Breast epithelium (tissue), 4 donors: ENCODE measurements at places on chromosomes 5 and 9.

DNA sequence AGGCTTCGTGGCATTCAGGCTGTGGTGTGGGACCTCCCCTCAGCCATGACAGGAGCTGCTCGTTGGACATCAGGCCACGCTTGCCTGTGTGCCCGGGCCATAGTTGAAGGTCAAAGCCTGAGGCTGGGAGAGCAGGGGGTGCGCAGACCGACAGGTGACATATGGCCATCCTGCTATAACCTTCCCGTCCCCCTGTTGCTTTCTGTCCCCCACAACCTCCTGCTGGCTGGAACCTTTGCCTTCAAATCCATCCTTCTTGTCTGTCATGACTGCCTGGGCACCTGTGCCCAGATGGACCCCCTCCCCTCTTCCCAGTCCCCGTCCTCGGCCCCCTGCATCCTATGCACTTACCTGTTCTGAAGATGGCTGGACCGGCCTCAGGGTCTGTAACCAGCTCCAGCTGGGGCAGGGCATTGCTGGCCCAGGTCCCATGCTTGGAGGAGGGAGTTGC, 83.2 kb downstream of the WNK2 start:
- DNase-seq = peak; percentile 6

DNA sequence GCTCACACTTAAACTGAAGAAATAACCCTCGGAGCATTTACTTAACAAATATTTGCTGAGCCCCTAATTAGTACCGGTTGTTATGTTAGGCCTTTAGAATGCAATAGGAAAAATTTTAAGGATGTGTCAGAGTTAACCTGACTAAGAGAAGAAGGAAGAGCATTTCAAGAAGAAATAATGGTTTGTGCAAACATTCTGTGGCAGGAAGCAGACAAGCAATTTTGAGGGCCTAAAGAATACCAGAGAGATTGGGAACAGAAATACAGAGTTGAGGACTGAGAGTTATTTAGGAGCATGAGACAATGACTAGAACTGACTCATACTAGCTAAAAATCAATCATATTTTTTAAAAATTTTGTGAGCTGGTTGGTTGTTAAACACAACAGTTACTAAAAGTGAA, 218.8 kb downstream of the PRR16 start:
- no peak for DNase-seq

- DNase-seq = no peak
Observed at GRCh38 chr9:131474711-131475110, 28.0 kb upstream of the POMT1 start.

DNA sequence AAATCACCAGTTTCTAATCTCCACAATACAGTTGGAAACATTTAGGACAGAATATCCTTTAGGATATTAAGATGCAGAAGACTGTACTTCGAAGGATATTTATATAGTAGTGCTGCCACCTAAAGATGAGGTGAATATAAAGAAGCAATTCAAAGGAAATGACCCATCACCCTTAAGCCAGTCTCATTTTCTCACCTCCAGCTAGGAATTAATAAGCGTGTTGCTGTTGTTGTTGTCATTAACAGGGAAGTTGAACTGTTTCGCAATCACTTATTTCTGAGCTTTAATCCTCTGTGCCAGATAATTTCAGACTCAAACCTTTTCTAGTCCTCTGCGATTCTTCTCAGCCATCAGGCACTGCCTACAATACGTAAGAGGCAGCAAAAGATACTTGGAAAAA, 7.8 kb upstream of the PURA start:
- DNase-seq = no peak

DNA sequence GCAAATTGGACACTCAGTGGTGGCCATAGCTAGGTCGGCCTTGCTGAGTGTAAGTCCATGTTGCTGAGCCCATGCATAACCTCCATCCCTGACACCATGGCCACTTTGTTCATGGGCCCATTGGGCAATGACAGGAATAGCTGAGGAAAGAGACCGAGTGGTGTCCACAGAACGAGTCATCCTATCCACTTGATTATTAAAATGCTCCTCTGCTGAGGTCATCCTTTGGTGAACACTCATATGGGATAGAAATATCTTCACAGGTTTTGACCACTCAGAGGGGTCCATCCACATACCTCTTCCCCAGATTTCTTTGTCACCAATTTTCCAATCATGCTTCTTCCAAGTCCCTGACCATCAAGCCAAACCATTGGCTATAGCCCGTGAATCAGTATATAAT, 63.6 kb downstream of the PPIC start:
- DNase-seq = no peak

DNA sequence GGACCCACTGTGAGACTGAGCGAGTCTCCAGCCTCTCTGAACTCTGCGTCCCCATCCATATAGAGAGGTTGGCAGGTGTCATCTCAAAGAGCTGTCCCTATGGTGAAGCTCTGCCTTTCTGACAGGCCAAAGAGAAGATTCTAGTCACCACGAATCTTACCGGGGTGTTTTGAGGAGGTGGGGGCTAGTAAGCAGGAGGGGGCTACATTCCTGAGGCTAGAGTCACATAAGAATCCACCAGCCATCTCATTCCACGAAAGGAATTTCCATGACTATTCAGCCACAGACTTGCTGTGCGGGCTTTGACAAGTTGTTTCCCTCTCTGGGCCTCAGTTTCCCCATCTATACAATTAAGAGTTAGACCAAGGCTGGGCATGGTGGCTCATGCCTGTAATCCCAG, 16.3 kb downstream of the PDGFRB start:
- DNase-seq = no peak

DNA sequence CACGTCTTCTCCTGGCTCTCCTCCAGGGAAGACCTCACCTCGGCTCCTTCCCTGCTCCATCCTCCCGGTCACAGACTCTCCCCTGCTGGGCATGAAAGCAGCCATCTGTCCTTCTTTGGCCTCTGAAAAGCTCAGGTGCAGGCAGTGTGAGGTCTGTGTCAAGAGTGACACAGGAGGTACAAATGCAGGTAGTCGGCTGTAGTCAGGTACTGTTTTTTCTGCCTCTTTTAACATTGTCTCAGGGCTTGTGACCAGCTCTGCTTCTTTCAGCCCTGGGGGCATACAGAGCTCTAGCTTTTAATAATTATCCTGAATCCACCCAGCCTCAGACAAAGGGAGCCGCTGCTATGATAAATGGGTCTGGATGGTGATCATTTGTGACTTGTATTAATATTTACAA, 46.4 kb downstream of the C5orf15 start:
- DNase-seq = no peak

DNA sequence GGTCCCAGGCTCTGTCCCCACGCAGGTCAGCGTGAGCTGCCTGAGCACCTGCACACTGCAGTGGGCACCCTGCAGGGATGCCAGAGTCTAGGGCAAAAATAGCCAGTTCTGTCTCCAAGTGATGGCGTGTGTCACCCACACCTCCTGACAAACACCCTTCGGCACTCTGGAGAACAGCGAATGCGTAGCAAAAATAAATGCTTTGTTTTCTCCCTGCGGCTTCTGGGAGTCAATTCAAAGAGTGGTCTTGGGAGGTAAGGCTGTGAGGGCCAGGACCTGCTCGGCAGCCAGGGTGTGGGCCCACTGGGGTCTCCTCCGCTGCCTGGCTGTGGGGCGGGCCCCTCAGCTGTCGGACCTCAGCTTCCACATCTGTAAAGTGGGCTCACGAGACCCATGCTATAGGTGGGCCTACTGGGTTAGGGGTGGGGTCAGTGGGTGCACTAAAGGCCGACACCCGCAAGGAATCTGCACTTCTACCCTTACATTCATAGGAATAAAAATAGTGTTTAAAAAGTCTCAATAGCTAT, 37.4 kb downstream of the RASGEF1C start:
- DNase-seq = no peak

- DNase-seq = no peak
Observed at GRCh38 chr9:114140850-114141249, 14.5 kb upstream of the COL27A1 start.

- no peak for DNase-seq
Observed at GRCh38 chr5:67997148-67997547, 218.4 kb upstream of the PIK3R1 start.

GRCh38 chr5:157772127-157772526, 28.6 kb downstream of the LSM11 start:
- DNase-seq = no peak

DNA sequence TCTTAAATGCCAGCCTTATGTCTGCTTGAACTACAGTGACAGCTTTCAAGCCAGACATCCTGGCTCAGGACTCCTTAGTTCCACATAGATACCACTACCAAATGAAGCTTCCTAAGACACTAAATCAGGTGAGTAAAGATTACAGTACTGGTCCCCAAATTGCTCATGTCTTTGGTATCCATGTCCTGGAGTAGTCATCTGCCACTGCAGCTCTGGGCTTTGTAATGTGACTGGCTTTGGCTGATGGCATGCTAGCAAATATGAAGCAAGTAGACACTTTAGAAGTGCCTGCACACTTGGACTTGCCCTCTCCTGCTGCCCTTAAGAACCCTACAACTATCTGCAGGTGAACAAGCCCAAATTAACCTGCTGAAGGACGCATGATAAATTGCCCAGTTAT, 334.9 kb downstream of the BNC2 start:
- DNase-seq = no peak

GRCh38 chr5:169417676-169418075, 116.7 kb upstream of the SLIT3 start:
- DNase-seq = no peak

- no peak for DNase-seq
Observed at GRCh38 chr9:6049798-6050197, 34.4 kb upstream of the RANBP6 start.

GRCh38 chr9:106878934-106879333, 16.0 kb downstream of the ZNF462 start:
- DNase-seq = peak; percentile 74

DNA sequence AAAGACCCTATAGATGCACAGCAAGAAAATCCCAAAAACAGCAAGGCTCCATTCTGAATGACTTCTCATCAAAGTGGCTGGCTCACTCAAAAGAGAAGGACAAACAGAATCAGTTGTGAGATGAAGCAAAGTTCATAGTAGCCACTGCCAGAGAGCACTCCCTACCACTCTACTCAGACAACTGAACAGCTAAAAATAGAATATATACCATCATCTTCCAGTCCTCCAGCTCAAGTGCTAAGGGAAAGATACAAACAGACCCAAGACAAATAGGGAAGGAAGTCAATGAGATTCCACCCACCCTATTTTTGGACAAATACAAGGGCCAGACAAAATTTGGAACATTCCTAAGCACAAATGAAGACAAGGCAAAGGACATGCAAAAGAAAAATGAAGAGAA, 20.6 kb downstream of the GNAQ start:
- no peak for DNase-seq

GRCh38 chr5:54440456-54440893, 15.0 kb upstream of the HSPB3 start:
- DNase-seq = no peak

DNA sequence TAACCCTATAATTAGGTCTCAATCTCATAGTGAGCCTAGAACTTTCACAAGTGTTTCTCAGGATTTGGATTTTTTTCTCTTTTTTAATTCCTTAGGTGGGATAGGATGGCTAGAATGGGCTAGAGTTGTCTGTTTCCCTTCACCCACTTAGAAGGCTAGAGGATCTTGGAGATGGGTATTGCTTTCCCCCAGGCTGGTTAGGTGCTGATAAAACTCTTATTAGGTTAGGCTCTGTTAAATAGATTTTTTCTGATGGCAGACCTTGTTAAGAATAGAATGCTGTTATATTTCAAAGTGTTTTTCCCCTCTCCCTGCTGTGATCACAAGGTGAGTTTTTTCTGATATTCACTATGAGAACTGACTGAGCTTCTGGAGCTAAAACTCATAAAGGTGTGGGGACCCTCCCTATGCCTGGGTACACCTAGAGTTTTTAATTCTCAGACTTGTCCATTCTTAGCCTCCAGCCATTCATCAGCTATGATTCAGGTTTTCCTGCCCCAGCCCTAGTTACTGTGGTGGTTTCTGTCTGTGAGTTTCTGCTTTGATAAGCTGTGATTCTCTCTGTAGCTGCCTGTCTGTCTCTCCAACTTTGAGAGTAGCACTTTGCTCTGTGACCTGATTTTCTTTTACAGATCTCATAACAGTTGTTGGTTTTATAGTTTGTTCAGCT, 132.4 kb downstream of the HACD4 start:
- DNase-seq = no peak

- no peak for DNase-seq
Observed at GRCh38 chr5:73606206-73606753, 19.7 kb upstream of the ARHGEF28 start.

- no peak for DNase-seq
Observed at GRCh38 chr5:137283801-137284200, 215.3 kb downstream of the SPOCK1 start.

DNA sequence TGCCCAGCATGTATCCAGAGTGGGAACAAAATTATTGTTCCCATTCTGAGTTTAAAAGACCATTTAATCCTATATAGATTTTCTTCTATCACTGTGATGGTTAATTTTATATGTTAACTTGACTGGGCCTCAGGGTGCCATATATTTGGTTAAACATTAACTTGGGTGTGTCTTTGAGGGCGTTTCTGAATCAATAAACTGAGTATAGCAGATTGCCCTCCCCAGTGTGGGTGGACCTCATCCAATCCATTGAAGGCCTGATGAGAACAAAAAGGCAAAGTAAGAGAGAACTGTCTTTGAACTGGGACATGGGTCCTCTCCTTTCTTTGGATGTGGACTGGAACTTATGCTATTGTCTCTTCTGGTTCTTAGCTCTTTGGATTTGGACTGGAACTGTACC, 17.3 kb downstream of the RIOK2 start:
- no peak for DNase-seq

DNA sequence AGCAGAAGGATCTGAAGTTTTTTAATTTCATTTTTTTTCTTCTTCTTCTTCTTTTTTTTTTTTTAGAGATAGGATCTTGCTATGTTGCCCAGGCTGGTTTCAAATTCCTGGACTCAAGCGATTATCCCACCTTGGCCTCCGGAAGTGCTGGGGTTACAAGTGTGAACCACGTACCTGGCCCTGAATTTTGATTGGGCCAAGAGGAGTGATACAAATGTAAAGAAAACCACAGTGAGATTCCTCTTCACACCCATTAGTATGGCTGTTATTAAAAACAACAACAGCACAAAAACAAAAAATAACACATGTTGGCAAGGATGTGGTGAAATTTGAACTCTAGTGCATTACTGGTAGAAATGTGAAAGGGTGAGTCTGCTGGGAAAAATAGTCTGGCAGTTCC, 79.1 kb downstream of the KLF4 start:
- DNase-seq = no peak

- no peak for DNase-seq
Observed at GRCh38 chr9:106916466-106917235, 53.7 kb downstream of the ZNF462 start.
